NCI-H510A treated with DMSO at 0.1 percent for 48 hours (cell line): ENCODE measurements at places on chromosomes 6 and 20.
A peak's percentile ranks its signal among the peaks of the same experiment; 100 is the strongest.

- DNase-seq, result no peak
Measured at GRCh38 chr6:146770965-146771735, 172.4 kb downstream of the ADGB start.

- no peak for DNase-seq
Measured at GRCh38 chr6:69957985-69958559, 91.7 kb downstream of the COL19A1 start.

- DNase-seq, result no peak
Measured at GRCh38 chr6:130961148-130961547, 101.9 kb downstream of the EPB41L2 start.

- DNase-seq, result no peak
Measured at GRCh38 chr20:2509794-2510193, 1.1 kb upstream of the ZNF343 start.

DNA sequence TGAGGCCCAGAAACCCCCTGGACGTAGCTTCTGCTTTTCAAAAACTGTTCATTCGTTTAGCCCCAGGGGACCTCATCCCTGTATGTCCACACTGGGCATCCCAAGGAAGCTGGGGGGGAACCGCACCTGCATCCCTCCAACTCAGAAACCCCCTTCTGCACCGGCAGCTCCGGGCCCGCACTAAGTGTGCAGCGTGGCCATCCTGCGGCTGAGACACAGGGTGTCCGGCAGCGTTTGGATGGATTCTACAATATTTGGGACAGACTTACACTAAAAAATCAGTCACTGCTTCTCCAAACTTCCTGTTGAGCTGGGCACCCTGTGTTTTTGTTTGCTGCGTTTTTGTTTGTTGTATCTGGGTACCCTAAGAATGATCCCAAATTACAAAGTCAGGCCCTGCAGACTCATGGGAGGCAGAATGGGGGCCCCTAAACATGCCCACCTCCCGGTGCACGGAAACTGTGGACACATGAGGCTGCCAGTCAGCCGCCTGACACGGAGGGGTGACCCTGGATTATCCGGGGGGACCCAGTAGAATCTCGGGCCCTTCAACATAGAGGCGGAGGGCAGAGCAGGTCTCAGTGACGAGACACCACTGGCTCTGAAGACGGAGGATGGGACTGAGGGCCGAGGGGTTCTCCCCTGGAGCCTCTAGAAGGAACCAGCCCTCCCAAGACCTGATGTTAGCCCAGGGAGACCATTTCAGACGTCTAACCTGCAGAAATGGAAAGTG lies 88.2 kb upstream of the BHLHE23 start:
- no peak for DNase-seq

DNA sequence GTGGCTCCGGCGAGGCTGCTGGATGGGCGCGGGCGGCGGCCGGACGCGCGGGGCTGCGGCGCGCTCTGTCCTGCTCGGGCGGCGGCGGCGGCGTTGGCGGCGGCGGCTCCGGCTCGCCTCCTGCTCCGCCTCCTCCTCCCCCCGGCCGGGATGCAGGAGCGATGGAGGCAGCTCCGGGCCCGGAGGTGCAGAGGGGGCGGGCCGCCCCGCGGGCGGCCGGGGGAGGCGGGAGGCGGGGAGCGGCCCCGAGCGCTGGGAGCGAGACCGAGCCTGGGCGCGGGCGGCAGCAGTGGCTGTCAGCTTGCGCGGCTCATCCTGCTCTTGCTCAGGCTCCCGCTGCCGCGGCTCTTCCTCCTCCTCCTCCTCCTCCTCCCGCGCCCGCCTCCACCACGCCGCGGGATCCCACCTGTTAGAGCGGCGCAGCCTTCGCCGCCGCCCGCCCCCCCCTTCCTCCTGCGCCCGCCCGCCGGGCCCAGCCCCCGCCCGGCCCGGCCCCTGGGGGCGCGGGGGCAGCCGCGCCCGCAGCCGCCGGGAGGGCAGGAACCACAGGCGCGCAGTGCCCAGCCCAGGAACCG lies at the start of gene NOL4L:
TSS of gene NOL4L (minus strand) at position 323 of the 575 bp plus-strand sequence. CDS start 443 bp downstream, outside the sequence.
- DNase-seq, result peak; percentile 25
